ENCODE measurements at places on chromosomes 12 and 14. TPM values are rescaled to one million over a fixed set of nuclear protein-coding genes. Genes with fewer than 3 reads are reported as not detected.

The B4GALNT3 gene
- total RNA-seq = 1.1 TPM

The TMPRSS12 gene
- not detected for total RNA-seq

The PPP1R13B gene
- total RNA-seq = 5.7 TPM

The KRT75 gene
- total RNA-seq = 1.1 TPM
